CD4-positive, alpha-beta T cell treated with Interleukin-10 for 1 hour (primary cell): ENCODE measurements at places on chromosomes 3 and 15.

DNA sequence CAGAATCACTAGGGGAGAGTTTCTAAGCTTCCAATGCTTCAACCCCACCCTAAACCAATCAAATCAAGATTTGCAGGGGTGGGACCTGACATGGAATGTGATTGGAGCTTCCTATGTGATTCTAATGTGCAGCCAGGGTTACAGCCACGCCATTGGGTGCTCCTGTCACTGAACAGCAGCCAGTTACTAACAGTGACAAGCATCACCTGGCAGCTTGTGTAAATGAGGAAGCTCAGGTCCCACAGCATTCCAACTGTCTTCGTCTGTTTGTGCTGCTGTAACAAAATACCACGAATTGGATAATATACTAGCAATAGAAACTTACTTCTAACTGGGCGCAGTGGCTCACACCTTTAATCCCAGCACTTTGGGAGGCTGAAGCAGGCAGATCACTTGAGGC, 294.9 kb downstream of the SHQ1 start:
- no peak for DNase-seq

DNA sequence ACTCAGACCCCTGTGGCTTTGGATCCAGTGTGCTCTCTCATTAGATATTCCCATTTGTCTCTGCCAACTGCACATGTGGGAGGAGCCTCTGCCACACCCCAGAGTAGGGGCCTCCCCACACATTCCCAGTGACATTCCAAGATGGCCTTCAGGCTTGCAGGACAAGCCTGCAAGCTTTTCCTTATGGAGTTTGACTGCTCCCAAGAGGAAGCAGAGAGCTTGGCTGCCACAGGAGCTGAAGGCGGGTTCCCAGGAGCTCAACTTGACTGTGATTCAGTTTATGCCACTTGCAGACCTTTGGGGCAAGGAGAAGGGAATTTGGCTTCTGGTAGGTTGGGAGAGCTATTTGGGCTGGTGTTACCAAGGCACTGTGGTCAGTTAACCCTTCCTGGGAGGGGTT, 22.5 kb upstream of the EPHB1 start:
- DNase-seq = no peak

DNA sequence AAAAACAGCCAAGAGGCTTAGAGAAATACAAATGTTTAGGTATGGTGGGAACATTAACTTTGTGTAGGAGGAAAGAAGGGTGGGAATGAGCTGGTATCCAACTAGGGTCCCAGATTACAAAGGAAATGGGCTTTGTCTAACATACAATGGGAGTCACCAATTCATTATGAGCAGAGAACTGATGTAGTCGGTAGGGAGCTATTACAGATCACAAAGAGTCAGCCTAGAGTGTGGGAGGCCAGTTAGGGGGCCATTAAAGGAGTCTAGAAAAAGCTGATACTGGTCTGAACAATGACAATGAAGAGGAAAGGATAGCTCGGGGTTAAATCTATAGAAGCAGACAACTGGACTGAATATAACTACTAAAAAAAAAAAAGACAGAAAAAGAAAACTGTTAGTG, 15.5 kb downstream of the ANO10 start:
- DNase-seq = no peak

- no peak for DNase-seq
Measured at GRCh38 chr3:85912980-85913379, 954.2 kb downstream of the CADM2 start.

DNA sequence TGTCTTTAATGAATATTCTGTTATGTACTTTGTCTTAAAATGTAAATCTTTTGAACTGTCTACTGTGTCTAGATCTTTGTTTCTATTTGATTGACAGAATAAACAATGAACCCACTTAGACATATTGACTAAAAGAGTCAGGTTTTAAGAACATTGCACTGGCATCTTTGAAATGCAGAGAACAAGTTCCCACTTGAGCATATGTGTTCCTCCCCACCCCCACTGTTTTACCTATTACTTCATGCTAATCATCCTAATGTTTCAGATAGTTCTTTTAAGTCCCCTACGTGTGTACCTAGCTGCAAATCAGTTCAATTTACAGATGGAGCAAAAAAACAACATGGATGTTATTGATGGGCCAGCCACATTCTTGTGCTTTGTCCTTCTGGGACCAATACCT, 11.7 kb upstream of the TCF12 start:
- DNase-seq = no peak
